Fibroblast of skin of left biceps (primary cell): ENCODE measurements at places on chromosomes 6 and 20.

DNA sequence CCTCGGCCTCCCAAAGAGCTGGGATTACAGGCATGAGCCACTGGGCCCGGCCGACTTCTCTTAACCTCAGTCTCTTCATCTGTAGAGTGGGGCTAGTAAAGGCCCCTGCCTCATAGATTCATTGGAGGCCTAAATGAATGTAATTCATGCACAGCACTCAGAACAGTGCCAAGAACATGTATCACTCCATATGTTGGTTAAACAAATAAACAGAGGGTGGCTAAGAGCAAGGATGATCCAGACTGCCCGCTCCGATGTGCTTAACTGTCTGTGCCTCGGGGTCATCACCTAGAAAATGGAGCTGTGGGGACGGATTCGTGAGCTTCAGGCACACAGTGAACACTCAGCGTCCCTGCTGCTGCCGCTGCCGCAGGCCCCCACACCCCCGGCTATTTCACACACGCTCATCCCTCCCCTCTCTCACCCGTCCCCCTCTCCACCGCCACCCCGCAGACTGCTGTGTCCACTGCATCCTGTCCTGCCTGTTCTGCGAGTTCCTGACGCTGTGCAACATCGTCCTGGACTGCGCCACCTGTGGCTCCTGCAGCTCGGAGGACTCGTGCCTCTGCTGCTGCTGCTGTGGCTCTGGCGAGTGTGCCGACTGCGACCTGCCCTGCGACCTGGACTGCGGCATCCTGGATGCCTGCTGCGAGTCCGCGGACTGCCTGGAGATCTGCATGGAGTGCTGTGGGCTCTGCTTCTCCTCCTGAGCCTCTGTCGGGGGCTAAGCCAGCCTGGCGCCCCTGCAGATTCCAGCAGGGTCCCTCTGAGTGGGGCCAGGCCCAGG, 14.8 kb downstream of the MDFI start:
- DNase-seq, result no peak

GRCh38 chr6:62286470-62286843, 432 bp upstream of the KHDRBS2 start:
- DNase-seq, result no peak

DNA sequence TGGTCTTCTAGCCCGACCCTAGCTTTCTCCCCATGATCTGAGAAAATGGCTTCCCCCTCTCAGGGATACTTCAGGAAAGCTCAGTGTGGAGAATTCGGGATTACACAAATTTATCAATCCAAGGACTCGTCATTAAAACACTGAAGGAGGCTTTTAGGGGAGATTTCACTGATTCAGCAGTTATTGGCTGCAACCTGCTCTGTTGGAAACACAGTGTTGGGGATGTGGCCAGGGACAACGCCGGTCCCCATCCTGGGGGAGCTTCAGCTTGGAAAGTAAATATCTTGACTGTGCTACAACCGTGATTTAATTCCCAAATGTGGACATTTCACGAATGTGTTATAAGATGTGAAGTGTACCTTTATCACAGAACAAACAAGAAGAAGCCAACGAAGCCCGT, 44.8 kb upstream of the ZNF831 start:
- DNase-seq, result no peak

GRCh38 chr6:142055219-142055618, 77.5 kb upstream of the GJE1 start:
- DNase-seq, result no peak

DNA sequence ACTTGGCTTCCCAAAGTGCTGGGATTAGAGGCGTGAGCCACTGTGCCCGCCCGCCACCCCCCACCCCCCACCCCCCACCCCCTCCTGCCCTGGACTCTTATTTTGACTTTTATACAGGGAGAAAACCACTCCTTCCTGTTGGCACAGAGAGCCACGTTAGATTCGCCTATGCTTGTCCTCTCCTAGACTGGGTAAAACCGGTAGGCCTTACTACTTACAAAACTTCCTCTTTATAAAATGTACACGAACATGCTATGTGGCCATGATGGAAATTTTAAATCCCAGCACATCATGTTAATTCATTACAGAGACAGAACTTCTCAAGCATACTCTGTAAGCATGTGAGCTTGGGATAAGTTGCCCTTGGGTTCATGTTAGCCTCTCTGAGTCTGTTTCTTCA, 124.2 kb downstream of the SLC24A3 start:
- DNase-seq, result no peak

DNA sequence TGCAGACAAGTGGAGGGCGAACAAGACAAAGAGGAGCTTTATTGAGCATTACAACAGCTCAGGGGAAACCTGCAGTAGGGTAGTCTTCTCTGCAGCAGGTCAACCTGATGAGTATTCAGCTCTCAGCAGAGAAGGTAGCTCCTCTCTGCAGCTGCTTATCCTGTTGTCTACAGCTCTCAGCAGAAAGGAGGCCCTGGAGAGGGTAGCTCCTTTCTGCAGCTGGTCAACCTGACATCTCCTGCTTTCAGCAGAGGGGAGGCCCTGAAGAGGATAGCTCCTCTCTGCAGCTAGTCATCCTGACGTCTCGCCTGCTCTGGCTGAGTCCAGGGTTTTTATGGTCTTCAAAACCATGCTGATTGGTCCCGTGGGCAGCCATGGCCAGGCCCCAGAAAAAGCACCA, 113.6 kb downstream of the CD24 start:
- DNase-seq, result no peak
